ENCODE measurements at places on chromosomes 5 and 9.

DNA sequence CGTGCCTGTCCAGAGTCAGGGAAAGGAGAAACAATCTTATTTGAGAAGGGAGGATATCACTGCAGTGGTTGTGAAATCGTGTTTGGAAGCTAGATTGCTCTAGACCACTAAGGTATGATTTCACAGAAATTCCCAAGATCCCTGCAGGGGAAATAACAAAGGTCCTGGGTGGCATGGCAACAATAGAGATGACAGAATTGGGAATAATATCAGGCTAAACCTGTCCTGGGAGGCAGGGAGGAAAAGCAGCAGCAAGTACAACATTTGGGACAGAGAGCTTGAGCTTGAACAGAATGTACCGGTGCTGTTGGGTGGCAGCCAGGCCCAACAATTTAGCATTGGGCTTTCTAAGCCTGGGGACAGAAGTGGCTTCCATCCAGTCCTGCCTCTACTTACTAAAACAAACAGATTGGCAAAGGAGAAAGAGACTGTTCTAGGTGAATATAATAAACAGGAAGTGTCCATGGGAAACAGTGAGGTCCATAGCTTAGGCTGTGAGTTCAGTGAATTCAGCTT lies 17.0 kb upstream of the ARHGAP26 start:
- DNase-seq, result no peak

DNA sequence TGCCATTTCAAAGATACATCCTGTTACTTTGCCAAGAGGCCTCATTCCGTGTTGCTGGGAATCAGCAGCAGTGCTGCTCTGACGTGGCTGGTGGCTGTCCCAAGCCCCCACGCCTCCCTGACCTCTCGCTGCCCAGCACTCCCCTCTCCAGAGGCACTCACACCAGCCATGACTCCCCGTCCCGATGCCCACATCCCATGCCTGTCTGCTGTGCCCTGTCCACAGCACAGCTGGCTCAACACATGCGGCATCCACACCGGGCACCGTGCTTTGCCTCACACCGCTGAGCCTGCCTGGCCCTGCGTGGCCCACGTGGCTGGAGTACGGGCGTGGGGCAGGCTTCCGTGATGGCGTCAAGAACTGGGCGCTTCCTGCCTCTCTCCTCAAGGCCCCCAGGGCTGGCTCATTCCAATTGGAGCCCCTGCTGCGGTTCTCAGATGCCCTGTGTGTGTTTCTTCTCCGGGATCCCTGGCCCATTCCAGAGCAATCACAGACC lies 7.8 kb upstream of the LCN1 start:
- DNase-seq, result no peak

GRCh38 chr5:141637123-141637766 lies 448 bp downstream of the RELL2 start:
- peak; percentile 66 for DNase-seq

- no peak for DNase-seq
Measured at GRCh38 chr9:104993291-104993963, 65.5 kb upstream of the ABCA1 start.

DNA sequence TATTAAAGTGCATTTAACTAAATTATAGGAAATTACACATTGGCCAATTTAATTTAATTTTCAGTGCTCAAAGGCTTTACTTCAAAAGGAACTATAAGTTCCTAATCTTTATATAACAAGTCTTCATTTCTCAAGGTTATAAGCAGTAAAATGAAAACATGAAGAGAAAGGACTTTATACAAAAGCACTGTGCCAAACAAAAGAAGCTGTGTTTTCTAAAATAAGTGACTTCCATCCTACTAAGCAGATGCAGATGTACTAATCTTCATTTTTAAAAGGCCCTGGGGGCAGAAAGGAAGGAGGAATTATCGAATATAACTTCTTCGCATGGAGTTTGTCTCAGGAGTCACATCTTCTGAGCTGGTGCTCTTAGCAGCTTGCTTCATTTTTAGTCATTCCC lies 81.4 kb downstream of the SHC3 start:
- no peak for DNase-seq

DNA sequence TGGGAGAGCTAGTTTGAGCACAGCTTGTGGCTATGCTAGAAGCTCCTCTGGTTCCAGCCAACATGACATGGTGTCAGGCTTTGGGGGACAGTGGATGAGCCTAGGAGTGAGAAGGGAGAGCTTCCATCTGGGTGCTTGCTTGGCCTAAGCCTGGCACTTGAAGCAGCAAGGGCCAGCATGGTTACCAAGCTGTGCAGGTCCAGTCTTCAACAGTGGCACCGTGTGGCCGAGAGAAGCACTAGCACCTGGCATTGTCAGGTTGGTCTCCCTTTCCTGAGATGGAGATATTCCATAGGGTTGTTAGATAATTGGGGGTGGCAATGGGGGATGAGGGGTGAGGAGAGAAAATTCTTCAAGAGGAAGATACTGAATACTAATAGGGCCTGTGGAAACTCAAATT lies 261.9 kb downstream of the PBX3 start:
- DNase-seq, result no peak

- DNase-seq, result no peak
Measured at GRCh38 chr9:105299190-105299854, 54.9 kb downstream of the SLC44A1 start.

DNA sequence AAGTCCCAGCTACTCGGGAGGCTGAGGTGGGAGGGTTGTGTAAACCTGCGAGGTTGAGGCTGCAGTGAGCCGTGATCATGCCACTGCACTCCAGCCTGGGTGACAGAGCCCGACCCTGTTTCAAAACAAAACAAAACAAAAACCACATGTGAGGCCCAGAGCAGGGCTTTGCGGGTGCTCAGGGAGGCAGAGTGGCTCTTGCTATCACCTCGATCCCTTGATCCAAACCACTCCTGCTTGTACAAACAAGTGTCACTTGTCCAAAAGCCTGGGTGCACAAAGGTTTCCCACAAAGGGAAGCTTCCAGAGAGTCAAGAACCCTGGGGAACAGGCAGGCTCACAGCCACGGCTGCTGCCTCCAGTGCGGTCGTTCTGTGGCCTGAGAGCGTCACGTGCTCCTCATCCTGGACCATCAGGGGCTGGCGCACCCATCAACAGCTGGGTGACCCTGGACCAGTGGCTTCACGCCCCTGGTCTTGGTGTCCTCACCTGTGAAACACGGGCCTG lies 162.7 kb downstream of the C9orf50 start:
- peak; percentile 30 for DNase-seq

GRCh38 chr5:151253605-151253950 lies 593 bp downstream of the GM2A start:
- no peak for DNase-seq

GRCh38 chr5:40571729-40572128 lies 108.0 kb upstream of the PTGER4 start:
- no peak for DNase-seq

- DNase-seq, result no peak
Measured at GRCh38 chr5:156043351-156043750, 283.6 kb upstream of the SGCD start.

DNA sequence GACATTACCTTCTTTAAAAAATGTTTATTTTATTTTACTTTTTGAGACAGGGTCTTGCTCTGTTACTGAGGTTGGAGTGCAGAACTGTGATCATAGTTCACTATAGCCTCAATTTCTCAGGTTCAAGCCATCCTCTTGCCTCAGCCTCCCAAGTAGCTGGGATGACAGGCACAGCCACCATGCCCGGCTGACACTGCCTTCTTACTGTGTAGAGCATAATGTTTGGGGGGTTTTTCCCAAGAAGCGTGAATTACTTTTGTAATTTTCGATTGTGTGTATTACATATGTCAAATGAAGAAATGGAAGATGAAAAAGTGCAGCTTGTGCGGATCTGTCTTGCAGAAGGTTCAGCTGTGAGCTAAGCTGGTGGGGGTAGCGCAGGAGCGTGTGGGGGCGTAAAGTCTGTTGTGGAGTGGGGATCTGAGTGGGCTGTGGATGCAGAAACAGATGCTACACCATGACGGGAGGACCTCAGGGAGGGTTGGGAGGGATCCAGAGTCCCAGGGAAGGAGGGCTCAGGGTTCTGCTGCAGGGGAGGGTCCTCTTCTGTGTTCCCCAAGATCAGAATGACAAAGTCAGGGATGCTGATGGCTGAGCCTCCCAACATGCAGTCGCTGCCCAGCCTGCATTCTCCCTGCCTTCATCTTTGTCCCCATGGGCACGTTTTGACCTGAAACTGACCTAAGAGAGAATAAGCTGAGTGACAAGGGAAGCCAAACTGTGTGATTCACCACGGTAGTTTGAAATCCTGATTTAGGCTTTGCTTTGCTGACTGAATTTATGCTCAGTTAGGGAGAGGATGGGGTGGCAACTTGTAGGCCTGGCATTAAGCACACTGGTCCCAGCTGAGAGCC lies 6.8 kb upstream of the ANKRD33B start:
- DNase-seq, result no peak

DNA sequence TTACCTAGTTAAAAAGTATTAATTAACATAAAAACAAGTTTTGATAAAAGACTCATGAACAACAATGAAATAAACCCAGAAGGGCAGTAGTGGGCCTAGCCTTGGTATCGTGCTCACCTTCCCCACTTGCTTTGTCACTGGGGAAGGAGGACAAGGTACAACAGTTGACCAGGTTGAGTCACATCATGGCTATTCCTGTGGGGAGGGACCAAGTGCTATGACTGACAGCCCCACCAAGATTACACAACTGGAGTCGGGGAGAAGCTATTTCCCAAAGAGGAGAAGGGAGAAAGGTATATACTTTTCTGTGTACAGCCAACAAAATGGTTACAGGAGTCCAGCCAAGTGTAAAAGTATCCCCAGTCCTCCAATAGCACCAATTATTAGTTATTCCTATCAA lies 251.3 kb upstream of the RFX3 start:
- no peak for DNase-seq

- DNase-seq, result no peak
Measured at GRCh38 chr9:94996641-94997040, 270.1 kb downstream of the AOPEP start.

GRCh38 chr5:147375151-147375550 lies 134.7 kb downstream of the DPYSL3 start:
- DNase-seq, result no peak

GRCh38 chr9:5269249-5269715 lies 35.2 kb downstream of the RLN2 start:
- no peak for DNase-seq

DNA sequence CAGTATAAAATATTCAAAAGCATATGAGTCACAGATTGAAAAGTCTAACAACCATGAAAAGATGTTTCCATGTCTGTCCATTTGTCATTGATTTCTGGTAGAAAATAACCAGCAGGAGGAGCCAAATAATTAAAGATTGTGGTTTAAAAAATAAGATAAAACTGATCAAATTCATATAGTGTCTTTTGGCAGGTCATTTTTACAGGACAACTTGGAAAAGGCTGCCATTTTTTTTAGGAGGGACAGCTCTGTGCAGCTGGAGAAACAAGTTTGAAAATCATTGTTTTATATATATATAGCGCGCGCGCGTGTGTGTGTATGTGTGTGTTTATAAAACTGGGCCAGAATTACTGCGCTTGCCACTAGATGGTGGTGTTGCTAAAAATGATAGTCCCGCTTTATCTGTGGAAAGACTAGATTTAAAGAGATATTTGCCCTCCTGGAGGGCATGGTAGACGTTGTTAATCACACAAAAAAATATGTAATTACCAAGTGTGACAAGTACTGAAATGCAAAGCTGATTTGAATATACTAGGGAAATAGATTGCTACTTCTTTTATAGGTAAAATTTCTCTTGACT lies 1.3 kb upstream of the TRMO start:
- DNase-seq, result peak; percentile 72

DNA sequence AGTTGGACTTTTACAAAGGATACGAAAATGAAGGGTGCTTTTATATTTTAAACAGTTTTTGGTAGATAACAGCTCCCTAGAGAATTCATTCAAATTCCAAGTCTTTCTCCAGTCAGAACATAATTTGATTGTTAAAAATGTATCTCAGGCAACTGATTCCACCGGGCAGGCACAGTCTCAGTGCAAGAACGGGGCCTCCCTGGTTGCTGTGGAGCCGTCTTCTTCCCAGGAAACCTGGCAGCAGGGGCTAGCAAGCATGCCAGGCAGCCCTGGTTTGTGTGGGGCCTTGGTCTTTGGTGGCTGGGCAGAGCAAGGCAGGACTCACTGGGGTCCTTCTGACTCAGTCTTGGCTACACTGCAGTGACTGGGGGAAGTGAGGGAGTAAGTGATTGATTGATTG lies 143.5 kb downstream of the NXNL2 start:
- no peak for DNase-seq

Measured in stimulated activated CD4-positive, alpha-beta T cell treated with anti-CD3 and anti-CD28 coated beads, Interleukin-4, amount 100 ng/mL, for 1 hour (primary cell).